Stimulated activated CD4-positive, alpha-beta T cell treated with anti-CD3 and anti-CD28 coated beads, Interleukin-1b, Interleukin-23, amount 100 ng/mL, for 24 hours (primary cell): ENCODE measurements at places on chromosomes 7 and 10.

GRCh38 chr7:28408105-28408959 is 4.0 kb upstream of the CREB5 start:
- DNase-seq = no peak

DNA sequence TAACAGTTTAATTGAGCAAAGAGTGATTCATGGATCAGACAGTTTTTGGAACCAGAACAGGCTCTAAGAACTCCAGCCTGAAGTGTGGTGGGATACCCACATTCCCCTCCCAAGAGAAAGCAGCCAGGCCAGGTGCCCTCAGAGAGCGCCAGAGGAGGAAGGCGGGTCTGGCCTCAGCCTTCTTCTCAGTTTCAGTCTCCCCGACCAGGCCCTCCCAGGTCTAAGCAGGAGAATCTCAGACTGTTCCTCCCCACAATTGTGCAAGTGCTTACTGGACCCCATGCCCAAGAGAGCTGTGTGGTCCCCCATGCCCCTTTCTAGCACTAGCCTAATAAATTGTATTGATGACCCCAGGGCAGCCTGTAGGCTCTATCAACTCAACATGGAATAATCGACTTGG is 25.6 kb downstream of the PPIF start:
- no peak for DNase-seq

GRCh38 chr7:121343302-121343701 is 14.5 kb downstream of the WNT16 start:
- no peak for DNase-seq

DNA sequence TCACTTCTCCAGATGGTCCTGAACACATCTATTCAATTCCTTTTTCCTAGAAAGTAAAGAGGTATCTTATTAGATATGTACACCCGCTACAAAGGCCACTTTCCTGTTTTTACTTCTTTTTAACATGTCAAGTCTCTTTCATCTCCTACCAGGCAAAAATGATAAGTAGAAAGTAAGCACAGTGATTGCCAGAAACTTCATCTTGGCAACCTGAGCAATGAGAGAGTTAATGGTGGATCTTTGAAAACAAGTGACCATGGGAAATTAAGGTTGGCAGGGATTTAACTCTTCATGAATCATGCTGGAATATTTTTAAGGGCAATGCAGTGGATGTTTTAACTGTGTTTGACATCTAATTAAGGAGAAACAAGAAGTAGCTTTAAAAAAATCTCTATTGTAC is 2.7 kb downstream of the SEMA3A start:
- no peak for DNase-seq

DNA sequence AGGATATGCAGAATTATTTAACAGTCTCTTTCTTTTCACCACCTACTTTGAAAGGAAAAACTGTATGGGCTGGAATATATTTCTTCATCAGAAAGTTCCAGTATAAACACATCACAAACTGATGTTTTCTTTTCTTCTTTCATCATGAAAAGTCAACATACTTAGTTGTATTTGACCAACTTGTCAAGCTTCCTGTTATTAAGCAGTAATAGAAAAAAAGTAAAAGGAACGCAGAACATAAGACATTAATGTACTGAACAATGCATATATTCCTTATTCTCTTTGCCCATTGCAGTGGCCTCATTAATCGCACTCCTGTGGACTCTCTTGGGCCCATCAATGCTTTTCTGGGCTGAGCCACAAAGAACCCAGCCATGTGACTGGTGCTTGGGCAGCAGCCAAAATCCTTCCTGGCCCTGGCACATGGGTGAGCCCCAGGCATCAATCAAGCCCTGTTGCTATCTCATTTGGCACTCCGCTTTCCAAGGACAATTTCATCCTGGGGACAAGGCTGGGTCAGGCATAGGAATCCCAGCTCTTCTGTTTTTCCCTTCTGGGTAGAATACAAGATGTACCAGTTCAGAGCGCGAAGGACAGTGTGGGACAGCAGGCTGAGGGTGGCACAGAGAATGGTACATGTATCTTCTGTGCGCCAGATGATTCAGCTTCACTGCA is 42.3 kb downstream of the RHOBTB1 start:
- DNase-seq = no peak

DNA sequence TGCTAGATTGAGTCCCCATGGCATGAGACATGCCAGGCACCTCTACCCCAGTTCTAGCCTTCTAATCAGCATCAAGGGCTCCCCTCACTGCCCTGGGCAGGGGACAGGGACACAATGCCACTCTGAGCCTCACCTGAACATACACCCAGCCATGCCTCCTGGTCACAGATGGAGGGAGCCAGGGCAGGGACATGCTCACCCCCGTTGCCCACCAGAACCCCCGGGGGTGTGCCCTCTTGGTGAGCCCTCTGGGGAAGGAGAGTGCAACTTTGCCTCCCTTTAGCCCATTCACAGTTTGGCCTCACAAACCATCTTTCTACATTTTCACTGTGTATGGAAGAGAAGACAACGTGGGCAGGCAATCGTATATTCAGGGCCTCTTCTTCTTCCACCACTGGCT is 167.2 kb downstream of the LCOR start:
- no peak for DNase-seq

GRCh38 chr7:19754521-19755116 is 18.8 kb downstream of the TMEM196 start:
- DNase-seq = no peak

GRCh38 chr7:80641548-80641947 is 3.1 kb downstream of the CD36 start:
- DNase-seq = no peak

GRCh38 chr10:43078986-43079273 is 2.1 kb downstream of the RET start:
- no peak for DNase-seq

DNA sequence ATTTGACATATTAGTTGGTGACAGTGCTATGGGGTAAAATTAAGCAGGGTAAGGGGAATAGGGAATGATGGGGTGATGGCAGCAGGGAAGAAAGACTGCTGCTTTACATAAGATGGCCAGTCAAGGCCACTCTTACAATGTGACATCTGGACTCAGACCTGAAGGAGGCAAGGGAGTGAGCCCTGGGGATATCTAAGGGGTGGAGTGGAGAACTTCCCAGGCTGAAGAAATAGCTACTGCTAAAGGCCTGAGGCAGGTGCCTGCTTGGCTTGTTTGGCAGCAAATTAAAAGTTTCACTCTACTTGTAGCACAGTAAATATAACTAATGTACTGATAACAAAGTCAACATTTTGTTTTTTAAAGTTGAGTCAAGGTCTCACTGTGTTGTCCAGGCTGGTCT is 93.5 kb downstream of the IDE start:
- no peak for DNase-seq

- no peak for DNase-seq
These were observed 39.0 kb upstream of the TMEM229A start for GRCh38 chr7:124071843-124072242.

- DNase-seq = no peak
These were observed 435.9 kb downstream of the PLXNA4 start for GRCh38 chr7:132140341-132140740.

DNA sequence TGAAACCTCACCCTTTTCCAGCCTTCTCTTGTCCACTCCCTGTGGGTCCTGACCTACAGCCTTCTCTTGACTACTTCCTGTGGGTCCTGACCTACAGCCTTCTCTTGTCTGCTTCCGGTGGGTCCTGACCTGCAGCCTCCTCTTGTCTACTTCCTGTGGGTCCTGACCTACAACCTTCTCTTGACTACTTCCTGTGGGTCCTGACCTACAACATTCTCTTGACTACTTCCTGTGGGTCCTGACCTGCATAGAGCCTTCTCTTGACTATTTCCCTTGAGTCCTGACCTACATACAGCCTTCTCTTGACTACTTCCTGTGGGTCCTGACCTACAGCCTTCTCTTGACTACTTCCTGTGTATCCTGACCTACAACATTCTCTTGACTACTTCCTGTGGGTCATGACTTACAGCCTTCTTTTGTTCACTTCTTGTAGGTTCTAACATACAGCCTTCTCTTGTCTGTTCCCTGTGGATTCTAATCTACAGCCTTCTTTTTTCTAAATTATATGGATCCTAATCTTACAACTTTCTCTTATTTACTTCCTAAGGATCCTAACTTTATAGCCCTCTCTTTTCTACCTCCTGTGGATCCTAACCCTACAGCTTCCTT is 36.5 kb downstream of the C10orf71 start:
- DNase-seq = no peak

DNA sequence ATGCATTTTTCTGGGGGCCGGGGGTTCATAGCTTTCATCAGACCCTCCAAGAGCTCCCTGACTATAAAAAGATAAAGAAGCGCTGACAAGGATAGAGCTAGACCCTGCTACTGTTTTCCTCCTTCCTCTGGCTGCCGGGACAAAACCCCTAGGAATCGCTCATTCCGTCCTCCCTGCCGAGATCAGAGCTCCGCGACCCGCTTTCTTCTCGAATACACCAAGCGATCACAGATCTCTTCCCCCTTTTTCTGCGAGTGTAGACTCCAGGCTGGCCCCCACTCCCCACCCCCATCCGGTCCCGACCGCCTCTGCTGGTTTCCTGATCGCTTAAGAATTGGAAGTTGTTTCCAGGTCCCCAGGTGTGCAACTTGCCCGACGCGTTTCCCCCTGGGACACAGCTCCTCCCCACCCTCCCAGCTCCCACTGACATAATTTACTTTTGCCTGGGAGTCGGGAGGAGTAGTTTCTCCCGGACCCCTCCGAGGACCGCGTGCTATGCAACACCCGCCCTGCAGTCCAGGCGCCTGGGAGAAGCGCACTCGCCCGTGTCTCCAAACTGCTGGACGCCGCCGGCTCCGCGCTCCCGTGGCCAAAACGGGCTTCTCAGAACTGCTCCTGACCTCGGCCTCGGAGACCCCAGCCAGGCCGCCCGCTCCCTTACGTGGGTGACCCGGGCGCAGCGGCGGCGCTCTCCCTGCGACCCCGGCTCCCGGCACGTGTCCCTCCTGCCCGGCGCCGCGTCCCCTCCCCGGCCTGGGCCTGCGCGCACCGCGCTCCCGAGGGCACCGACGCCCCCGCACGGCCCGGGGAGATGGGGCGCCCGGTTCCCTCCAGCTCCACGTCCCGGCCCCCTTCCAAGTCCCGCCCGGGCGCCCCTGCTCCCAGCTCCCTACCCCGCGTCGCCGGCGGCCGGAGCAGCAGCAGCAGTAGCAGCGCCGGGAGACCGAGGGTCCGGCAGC is 552 bp downstream of the IL15RA start:
- DNase-seq = peak; percentile 44

GRCh38 chr7:33590916-33591315 is 314.4 kb upstream of the BMPER start:
- no peak for DNase-seq

- DNase-seq = no peak
These were observed 355.8 kb downstream of the RPS24 start for GRCh38 chr10:78389419-78389818.

DNA sequence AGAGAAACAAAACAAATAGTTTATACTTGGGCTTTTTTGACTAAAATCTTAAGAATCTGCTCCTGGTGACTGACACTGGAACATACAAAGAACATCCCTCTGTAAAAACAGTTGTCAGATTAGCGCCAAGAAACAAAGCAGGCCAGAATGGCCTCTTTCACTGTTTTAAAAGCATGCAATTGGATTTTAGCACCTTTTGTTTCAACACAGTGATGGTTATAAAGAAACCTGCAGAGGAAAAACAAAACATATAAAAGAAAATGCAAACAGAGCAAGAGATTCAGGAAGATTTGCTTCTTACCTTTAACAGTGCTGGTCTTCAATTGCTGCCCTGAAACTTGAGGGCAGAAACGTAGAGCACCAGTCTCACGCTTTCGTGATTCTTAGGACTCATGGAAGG is 652.2 kb upstream of the KCND2 start:
- DNase-seq = no peak

- DNase-seq = no peak
These were observed 17.5 kb downstream of the RP9 start for GRCh38 chr7:33091641-33092191.

DNA sequence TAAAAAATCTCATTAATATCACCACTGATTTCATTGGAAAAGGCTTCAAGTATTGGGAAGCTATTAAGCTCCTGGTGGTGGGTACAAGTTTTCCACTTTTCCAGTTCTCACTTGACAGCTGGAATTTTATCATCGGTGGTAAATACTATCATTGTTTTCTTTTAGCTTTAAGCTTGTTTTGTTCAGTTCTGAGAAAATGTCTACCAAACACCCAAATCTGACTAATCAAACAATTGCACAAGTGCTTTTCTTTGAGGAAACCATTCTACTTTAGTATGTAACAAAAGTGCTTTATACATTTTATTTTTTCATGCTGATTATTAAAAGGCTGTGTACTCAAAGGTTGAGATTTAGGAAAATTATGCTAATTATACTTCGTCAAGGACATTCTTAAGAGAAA is 7.9 kb downstream of the PRPF18 start:
- DNase-seq = no peak

GRCh38 chr10:86936661-86937501 is 20.5 kb downstream of the MMRN2 start:
- no peak for DNase-seq

GRCh38 chr7:64873155-64873500 is 29.9 kb upstream of the ZNF273 start:
- DNase-seq = no peak

- DNase-seq = no peak
These were observed 28.1 kb upstream of the KNDC1 start for GRCh38 chr10:133131734-133132472.

- no peak for DNase-seq
These were observed 22.3 kb upstream of the RET start for GRCh38 chr10:43054593-43054992.

GRCh38 chr7:126760914-126761577 is 491.7 kb downstream of the GRM8 start:
- no peak for DNase-seq

DNA sequence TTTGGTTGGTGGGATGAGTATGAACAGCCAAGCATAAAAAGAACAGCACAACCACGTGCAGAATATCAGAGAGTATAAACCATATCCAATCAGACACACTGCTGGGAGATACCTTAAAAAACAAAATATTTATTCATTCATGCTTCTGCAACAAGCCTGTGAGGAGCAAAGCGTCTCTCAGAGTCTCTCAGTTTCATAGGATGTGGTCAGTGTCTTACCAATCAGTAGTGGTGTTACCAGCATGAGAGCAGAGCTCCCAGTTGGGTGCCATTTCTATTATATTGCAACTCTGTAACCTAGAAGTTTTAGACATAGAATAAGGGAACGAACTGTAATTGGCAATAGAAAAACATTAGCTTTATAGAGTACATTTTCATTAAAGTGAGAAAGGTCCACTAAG is 445.9 kb upstream of the LRRN3 start:
- DNase-seq = no peak

DNA sequence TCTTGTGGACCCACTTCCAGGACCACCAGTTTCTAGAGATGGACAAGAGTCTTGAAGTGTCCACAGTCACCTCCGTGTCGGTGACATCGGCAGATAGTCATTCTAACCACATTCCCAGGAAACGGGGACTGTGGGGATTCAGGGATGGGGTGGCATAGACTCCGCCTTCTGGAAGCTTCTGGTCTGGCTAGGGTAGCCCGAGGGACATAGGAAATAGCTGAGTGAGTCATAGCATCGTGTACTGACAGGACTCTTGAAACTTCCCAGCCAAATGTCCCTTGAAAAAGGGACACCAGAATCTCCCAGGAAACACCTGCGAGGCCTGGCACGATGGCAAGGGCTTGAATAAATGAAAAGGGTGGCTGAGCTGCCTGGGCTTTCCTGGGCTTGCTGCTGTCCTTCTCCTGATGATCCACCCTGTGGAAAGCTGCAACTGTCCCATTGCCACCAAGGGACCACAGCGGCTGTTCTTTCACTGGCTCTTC is 84.1 kb upstream of the LRRC4 start:
- no peak for DNase-seq
